ENCODE measurements at places on chromosomes 3 and 15.

- DNase-seq, result peak; percentile 51
Measured at GRCh38 chr15:90376789-90377188, 11.3 kb upstream of the IQGAP1 start.

GRCh38 chr3:60402931-60403330 lies 848.3 kb downstream of the FHIT start:
- no peak for DNase-seq

DNA sequence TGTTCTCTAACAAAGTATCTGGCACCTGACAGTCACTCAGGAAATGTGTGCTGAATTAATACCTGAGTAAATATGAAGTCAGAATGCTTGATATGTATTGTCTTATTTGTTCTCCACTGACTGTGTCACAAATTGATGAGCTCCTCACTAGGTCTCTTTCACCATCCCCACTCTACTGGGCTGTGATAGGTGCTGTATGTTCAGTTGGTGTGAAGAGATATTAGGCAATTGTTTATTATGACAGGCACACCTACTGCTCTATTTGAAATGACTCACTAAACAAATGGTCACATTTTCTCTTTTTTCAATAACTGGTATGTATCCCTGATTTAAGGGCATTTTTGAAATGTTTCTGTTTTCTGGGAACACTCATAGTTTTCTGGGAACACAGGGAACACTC lies 25.2 kb upstream of the CCDC39 start:
- no peak for DNase-seq

GRCh38 chr3:6516143-6516542 lies 344.8 kb upstream of the GRM7 start:
- no peak for DNase-seq

DNA sequence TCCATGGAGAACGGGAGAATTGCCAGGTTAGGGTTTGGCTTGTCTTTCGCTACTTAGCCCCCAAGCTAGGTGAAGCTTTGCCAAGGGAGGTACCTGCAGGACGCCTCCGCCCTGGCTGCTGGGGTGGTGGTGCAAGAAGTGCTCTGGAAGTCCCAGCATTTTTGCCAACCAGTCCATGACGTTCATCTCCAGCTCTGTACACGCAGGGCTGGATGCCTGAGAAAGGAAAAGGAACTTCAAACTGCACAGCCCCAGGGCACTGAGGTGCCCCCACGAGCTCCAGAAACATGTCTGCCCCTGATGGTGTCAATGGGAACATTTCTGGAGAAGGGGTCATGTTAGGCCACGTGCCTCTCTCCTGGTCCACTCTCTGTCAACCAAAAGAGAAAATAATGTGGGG lies 8.2 kb downstream of the HDC start:
- DNase-seq, result no peak

GRCh38 chr15:44584162-44584749 lies 47.3 kb downstream of the EIF3J start:
- peak; percentile 44 for DNase-seq

DNA sequence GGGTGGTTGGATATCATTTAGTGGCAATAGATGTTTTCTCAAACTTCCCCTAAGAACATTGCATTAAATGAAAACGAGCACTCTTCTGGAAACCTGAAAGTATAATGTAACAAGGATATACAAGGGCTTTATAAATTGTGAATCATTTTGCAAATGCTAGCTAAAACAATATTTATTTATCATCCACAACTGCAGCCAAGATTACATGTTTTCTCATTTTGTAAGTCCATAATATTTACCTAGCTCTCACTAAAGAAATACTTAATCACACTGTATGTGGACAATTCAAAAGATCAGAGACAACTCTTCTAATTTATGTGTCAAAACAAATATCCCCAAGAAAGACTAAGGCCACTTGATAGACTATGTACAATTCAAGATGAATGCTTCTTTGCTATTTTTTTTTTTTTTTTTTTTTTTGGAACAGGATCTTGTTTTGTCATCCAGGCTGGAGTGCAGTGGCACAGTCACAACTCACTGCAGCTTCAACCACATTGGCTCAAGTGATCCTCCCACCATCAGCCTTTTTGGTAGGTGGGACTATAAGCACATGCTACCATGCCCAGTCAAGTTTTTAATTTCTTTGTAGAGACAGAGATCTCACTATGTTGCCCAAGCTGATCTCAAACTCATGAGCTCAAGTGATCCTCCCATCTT lies 427.7 kb upstream of the THBS1 start:
- no peak for DNase-seq

GRCh38 chr3:10169000-10169496 lies 4.3 kb downstream of the IRAK2 start:
- DNase-seq, result no peak

GRCh38 chr3:120177707-120178306 lies 83.6 kb upstream of the GSK3B start:
- no peak for DNase-seq

GRCh38 chr3:143849854-143850549 lies 1.7 kb upstream of the SLC9A9 start:
- DNase-seq, result no peak

GRCh38 chr3:126965526-126966080 lies 17.3 kb upstream of the PLXNA1 start:
- DNase-seq, result no peak

GRCh38 chr3:24387000-24387399 lies 107.7 kb downstream of the THRB start:
- no peak for DNase-seq

- DNase-seq, result no peak
Measured at GRCh38 chr3:64502284-64502683, 185.5 kb downstream of the ADAMTS9 start.
